ENCODE measurements at places on chromosomes 7 and 10. TPM values are rescaled to one million over a fixed set of nuclear protein-coding genes. Genes with fewer than 3 reads are reported as not detected.

Gene PAPOLB
- not detected for total RNA-seq

GRCh38 chr7:44769776-44770294 lies 21.2 kb downstream of the ZMIZ2 start:
- ATAC-seq, result no peak

Gene WNT2
- total RNA-seq, result not detected

Gene SPDYE8
- total RNA-seq, result not detected

Gene TEX36
- not detected for total RNA-seq

DNA sequence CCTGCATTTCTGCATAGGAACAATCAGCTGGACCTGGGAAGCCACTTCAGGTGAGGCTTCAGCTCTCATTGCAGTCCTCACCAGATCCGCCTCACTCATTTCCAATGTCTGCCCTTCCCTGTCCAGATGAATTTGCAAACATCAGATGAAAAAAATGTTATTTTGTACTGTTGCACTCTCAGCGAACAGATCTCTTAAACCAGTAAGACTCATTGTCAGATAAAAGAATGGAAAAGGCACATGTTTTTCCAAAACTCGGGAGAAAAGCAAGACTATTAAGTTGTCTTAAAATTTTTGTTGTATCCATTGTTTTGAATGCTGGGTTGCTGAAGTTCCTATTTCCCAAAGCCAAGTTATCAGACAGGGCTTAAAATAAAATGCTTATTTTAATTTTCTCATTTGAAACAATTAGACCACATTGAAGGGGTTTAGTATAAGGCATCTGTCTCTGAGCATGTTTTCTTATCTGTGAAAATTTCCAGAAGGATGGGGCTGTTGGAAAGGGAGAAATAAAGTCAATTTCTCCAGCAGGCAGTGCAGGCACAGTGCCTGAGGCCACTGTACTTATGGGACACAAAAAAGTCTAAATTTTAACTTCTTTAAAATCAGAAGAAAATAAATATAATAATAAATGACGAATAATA lies 396.8 kb downstream of the KCNMA1 start:
- no peak for ATAC-seq
